ENCODE measurements at places on chromosomes 5 and 9. TPM values are rescaled to one million over a fixed set of nuclear protein-coding genes. Genes with fewer than 3 reads are reported as not detected.

- DNase-seq, result no peak
These were observed 68.4 kb downstream of the RAD23B start for GRCh38 chr9:107351382-107352045.

GRCh38 chr5:150490296-150490669, 17.6 kb upstream of the NDST1 start:
- DNase-seq, result no peak

DNA sequence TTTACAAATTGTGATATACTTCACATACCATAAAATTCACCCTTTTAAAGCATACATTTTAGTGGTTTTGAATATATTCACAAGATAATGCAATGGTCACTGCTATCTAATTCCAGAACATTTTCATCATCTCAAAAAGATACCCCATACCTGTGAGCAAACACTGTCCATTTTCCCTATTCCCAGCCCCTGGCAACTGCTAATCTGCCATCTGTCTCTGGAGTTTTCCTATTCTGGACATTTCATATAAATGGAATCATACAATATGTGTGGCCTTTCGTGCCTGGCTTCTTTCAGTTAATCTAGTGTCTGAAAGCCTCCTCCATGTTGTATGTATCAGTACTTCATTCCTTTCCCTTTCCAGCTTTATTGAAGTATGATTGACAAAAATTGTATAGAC, 14.7 kb downstream of the SNX30 start:
- DNase-seq, result no peak

DNA sequence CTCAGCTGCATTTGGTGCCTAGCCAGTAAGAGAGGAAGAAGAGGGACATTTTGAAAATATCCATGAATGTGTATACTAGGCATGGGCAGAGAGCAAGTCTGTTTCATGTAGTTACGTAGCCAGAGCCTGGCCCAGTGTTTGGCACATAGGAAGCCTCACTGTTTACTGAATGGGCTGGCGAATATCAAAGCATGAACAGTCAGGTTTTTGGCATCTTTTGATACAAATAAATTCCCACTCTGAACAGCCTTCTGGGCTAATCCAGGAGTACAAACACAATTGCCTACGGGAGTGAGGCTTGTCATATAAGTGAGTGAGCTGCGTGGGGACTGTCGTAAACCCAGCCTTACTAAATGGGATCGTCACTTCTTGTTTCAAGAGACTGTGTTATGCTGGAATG, 253.1 kb upstream of the PANK3 start:
- DNase-seq, result no peak

- no peak for DNase-seq
These were observed 186.9 kb upstream of the TUT7 start for GRCh38 chr9:86541014-86541570.

PCDHGA6 gene
- 0.22 TPM for polyA plus RNA-seq

DNA sequence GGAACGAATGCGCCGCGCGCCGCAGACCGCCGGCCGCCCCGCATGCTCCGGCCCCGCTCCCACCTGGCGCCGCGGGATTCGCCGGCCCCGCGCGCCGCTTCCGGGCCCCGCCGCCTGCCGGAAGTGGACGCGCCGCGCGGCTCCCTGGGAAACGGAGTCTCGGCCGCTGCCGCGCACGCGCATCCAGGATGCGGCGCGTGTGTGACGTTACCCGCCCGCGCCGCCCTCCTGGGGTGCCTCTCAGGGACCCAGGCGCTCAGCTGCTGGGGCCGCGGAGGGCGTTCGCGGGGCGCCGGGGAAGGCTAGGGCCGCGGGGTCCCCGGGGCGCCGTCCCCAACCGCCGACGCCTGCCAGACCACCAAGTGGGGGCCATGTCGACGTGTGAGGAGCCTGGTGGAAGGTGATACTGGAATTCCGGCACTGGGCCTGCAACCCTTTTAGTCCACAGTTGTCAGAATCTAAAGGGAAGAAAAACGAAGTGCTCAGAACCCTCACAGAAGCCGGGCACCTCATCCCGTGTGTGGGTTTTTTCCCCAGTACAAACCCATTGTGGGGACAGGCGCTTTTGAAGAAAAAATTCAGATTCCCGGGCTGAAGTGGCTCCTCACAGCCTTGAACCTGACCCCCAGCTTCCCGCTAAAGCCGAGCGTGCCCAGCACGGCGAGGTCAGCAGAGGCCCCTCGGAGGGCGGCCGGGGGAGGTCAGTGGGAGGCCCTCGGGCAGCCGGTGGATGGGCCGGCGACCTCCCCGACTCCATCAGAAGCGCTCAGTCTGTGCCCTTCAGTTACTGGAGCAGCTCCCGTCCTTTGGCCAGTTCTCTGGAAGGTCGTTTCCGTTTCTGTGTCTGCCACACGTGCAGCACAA, at the start of gene CLPTM1L:
Gene CLPTM1L, minus strand, starts transcription at position 125 of the 864 bp plus-strand sequence. CDS start 258 bp downstream, outside the sequence.
- DNase-seq, result peak; percentile 95

DNA sequence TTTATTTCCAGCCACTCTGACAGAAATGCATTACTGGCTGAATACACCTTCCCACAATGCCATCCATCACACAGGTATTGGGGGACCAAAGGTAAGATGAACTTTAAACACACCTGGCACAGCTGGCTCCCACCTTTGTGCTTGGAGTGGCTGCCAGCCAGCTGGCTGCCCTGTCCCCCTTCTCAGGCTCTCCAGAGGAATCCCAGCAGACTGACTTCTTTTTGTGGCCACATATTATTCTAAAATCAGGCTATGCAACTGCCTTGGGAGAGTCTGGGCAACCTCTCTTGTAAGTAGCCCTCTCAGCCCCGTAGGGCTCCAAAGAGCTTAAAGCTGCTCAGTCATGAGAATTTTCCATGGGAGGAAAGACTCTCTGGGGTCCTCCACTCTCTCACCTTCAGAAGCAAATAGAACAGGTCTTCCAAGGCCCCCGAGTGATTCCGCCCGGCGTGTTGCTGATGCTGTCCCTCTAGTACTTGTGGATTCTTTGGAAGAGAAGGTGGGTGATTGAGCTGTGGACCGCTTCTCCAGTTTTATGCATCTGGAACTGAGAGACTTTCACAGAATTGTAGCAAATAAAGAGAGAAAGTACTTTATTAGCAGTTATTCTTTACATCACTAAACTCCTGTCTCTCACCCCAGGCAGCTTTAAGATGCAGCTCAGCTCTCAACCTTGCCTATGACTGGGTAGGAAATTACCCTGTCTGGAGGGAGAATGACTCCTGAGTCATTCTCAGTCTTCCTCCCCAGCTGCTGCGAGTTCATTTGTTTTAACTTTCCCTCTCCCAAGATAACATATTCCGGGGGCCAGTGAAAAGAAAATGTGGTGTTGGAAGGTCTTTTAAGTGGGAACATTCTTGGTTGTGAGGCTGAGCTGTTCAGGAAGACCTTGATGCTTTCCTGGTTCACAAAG, 159.4 kb upstream of the PITX1 start:
- no peak for DNase-seq

- no peak for DNase-seq
These were observed 124.7 kb downstream of the PAPPA start for GRCh38 chr9:116278326-116278725.

GRCh38 chr5:122680623-122681350, 94.1 kb upstream of the SNX2 start:
- no peak for DNase-seq

- no peak for DNase-seq
These were observed 58.3 kb upstream of the FBXW11 start for GRCh38 chr5:172064766-172065165.

All from A549 (cell line).